SK-N-MC (cell line): ENCODE measurements at places on chromosomes 2 and 18.

DNA sequence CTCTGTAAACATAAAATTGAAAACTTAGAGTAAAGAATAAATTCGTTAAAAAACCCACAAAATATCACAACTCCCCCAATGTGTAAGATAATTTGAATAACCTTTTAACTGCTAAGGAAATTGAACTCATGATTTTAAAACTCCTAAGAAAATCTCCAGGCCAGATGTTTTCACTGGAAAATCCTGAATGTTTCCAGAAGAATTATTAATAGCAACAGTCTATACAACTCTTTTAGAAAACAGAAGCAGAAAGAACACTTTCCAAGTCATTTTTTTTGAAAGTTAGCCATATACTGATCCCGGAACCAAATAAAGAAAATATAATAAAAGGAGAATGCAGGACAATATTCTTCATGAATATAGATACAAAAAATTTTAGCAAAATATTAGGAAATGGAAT is 165.6 kb downstream of the ACOXL start:
- DNase-seq: no peak

DNA sequence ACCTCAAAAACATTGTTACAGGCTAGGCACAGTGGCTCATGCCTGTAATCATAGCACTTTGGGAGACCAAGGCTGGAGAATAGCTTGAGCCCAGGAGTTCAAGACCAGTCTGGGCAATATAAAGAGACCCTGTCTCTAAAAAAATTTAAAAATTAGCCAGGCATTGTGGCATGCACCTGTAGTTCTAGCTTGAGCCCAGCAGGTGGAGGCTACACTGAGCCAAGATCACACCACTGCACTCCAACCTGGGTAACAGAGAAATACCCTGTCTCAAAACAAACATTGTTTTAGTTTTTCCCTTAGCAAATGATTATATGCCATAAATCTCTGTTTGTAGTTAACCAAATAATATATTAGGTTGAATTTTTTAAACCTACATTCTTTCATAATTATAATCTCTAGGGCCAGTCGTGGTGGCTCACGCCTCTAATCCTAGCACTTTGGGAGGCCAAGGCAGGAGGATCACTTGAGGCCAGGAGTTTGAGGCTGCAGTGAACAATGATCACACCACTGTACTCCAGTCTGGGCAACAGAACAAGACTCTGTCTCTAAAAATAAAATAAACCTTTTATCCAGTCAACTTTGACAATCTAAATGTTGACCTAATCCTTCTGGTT is 13.3 kb upstream of the CYP20A1 start:
- DNase-seq: no peak

DNA sequence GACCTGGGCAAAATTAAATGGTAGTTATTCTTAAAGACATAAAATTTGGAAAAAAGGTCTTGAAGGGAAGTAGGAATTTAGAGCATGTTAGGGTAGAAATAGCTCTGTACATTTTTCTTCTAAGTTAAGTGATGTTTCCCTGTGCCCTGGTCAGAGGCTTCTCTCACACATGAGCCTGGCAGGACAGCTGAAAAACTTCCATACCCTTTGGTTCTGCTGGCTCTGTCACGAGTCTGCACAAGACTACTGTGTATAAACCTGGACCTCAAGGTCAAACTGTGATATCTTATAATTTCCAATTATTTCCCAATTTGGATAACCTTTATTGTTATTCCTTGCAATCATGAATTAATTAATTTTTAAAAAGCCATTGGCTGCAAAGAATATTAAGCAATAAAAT is 664.7 kb downstream of the BCL11A start:
- DNase-seq: no peak

DNA sequence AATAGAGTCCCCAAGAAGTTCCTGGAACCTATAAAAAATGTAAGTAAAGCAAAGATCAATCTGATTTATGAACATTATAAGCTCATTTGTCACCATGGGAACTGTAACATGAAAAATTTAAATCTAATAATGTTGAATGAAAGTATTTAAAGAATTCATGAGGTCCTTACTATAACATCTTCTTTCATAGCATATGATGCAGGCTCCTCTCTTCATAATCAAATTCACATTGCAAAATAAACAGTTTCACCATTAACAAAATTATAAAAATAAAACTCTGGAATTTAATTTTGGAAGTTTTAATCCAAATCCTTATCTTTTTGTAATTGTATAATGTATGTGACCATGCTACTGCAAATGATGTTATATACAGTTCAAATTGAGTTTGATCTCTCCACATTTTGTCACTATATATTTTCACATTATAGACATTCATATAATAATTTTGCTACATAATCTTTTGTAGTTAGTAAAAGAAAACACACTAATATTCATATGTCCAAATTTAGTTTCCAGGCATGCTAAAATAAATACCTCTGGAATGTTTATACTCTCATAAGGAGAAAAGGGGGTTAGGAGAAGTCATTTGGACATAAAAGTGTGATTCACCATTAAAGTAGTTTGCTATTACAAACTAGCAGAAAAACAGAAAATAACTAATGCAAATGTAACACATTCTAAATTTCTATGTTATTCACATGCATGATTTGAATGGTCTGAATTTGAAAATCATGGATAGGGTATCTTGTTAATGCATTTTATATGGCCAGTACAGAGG is 954.1 kb downstream of the DSC3 start:
- no peak for DNase-seq

DNA sequence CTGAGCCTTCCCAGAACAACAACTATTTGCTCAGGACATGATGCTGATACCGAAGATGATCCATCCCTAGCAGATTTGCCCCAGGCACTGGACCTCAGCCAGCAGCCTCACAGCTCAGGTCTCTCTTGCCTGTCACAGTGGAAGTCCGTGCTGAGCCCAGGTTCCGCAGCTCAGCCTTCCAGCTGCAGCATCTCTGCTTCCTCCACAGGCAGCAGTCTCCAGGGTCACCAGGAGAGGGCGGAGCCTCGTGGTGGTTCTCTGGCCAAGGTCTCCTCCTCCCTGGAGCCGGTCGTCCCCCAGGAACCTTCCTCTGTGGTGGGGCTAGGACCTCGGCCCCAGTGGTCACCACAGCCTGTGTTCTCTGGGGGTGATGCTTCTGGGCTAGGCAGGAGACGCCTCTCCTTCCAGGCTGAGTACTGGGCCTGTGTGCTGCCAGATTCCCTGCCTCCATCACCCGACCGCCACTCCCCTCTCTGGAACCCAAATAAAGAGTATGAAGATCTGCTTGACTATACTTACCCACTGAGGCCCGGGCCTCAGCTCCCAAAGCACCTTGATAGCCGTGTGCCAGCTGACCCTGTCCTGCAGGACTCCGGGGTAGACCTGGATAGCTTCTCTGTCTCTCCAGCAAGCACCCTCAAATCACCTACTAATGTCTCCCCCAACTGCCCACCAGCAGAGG is 15.4 kb downstream of the CEP68 start:
- DNase-seq: no peak

- no peak for DNase-seq
Observed at GRCh38 chr2:110807522-110807921, 75.1 kb downstream of the ACOXL start.

GRCh38 chr2:171432969-171433762 is 624 bp downstream of the METTL8 start:
- DNase-seq: no peak

- no peak for DNase-seq
Observed at GRCh38 chr18:10402871-10403559, 51.4 kb upstream of the APCDD1 start.

DNA sequence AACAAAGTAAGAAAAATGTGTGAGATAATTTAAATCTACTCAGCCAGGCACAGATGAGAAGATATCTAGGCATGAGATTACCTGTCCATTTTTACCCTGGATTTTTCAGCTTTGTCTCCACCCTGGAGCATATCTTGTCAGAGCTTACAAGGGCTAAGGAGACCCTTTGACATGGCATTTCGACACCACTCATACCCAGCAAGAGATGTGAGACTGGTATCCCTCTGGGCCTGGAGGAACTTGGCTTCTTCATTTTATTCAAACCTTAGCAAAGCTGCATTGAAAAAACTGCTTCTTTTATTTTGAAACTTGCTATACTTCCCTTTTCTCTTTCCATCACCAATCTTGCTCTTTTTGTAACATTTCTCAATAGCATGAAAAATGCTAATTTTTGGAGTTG is 194.9 kb upstream of the HNMT start:
- DNase-seq: no peak

- DNase-seq: no peak
Observed at GRCh38 chr18:39350945-39351344, 1785.3 kb upstream of the CELF4 start.

DNA sequence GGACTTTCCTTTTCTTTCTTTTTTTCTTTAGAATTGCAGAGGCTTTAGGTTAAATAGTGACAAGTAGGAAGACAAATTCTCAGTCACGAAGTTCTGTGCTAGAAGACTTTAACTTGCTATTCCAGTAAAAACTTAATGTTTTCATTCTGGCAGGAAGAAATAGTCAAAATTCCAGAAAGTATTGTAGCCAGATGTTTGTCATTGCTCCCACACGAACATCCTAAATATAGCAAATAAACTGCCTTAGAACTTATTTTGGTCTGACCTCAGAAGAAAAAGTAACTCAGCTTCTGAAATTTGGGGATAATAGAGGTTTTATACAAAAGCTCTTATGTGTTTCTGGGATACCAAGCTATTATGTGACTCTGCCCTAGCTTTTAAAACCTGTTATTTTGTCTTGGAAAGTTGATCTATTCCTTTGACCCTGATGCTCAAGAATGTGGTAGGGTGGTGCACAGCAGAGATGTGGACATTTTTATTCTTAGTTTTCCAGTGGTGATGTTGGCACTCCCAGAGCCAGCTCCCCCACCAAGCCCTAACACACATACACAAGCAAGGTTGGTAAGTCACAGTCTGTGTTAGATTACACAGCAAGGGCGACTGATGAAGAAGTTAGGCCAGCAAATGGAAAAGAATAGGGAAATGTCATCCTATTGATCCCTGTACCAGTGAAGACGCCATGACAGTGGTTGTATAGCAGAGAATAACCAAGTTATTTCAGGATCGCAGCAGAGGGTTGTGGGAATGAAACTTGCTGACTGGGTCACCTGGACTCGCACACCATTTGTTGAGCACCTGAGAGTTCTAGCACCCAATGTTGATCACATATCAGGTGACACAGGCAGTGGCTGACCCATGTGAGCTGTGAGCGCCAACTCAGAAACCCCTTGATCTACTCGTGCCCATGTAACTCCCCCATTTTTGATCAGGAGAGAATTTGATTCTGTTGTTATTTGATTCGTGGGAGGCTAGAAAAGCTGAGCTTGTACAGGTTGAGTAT is 23.7 kb downstream of the FARP2 start:
- DNase-seq: no peak

DNA sequence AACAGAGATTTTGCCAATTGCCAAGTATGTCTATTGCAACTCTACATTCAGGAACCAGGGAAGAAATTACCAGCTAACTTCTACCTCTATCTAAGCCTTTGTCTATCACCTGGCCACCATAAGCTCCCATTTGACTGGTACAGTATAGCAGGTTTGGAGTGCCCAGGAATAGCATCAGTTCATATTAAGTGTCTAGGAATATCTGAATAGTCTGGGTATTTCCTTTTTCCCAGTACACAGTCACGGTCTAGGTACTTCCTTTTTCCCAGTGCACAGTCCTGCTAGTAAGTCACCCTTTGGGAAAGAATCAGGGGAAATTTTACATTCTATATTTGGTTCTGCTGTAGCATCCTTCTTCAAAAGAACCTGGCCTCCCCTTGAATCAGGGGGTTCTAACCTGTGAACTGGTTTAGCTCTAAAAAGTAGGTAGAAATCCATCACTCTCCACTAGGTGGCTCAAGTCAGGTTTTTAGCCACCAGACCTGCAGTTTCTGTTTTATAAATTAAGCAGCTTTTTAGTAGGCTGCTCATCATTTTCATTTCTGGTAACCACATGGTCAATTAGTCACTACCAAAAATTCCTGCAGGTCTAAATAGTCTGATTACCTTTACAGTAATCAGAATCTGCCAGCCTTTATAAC is 49.3 kb upstream of the DNAJC10 start:
- no peak for DNase-seq

DNA sequence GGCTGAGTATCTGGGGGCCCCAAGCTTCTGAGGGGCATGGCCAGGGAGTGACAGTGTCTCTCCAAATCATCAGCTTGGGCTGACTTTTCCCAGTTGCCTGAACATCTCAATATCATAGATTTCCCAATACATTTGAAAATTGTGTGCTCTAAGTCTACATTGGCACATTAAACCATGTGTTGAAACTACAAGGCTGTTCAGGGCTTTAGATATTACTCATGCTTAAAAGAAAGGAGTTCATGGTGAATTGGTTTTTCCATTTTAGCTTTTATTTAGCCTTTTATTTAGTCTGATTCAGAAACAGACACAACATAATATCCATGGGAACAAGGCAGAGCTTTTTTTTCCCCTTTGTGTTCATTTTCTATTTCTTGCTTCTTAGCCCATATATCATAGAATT is 49.9 kb upstream of the GALR1 start:
- no peak for DNase-seq

- DNase-seq: no peak
Observed at GRCh38 chr2:7324706-7325105, 407.5 kb downstream of the RNF144A start.

DNA sequence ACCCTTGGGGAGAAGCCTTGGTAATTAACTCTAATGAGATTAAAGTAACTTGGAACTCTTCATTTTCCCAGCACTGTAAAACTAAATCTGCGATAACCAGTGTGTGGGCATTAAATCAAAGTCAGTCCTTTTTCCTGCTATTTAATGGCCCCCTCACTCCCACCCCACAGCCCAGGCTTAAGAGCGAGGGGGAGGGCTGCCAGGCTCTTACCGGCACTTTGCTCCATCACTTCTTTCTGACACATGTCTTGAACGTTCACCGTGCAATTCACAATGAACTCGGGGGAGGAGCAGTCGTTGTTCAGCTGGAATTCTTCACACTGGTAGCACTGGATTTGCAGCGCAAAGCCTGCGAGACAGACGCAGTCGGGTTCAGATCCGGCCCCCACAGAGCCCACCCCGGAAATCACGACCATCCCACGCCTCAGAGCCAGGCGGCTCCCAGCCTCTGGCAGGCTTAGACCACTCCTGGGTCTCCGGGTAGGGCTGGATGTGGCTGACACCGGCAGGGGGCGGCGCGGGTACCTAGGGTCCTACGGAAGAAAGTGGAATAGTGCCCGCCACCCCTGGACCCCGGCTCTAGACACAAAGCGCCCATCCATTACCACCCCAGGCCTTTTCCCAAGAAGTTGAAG is 1.7 kb downstream of the LYPD1 start:
- DNase-seq: no peak
